SHP77 (cell line): ENCODE measurements at places on chromosomes 12 and 14.

- DNase-seq: no peak
These were observed 164.3 kb upstream of the BCL2L14 start for GRCh38 chr12:11906286-11906935.

GRCh38 chr14:38079268-38079667 is 128.4 kb upstream of the SSTR1 start:
- no peak for DNase-seq

- DNase-seq: no peak
These were observed 134.0 kb downstream of the GPR135 start for GRCh38 chr14:59331217-59331616.

DNA sequence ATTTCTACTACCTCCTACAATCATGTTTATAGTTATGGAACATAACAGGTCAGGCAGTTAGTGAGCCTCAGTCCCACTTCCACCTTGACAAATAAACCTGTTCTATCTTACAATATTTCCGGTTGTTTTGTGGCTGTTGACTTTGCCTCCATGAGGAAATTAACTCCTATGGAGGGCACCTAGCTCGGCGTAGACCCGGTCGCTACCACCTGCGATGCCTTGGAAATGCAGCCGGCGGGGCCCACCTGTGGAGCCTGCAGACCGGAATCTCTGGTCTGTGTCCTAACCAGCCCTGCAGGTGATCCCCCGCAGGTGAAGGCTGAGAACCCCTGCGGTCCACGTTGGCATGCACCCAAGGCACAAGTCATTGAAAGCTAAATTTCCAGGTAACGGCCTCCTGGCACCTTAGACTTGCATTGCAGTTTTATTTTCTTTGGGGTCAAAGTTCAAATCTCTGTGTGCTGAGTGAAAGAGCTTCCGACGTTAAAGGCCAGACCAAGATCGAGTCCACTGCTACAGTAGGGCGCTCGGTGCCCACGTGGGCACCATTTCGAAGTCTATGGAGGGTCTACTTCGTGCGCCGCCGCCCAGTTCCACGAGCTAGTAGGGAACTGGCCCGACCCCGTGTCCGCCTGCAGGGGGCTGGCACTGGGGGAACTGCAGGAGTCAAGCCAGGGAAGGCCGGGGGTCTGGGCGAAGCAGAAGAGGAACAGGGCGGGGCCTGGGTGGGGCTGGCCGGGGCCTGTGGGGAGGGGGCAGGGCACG is 782 bp upstream of the PIWIL1 start:
- DNase-seq: no peak

DNA sequence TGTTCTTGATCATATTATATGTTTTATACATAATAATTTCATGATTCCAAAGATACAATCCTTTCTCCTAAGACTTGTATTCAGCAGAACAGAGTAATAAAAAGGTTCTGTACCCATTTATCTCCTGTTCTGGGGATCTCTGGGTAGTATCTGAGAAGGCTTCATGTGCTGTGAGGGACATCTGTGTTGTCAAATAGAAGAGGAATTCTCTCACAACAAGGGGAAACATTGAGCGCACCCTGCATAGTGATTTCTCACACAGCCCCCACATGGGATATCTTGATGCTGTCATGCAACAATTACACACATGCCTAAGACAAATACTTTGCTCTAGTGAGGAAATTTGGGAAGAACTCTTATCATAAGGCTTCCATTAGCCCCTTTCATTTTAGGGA is 101.8 kb upstream of the ATF1 start:
- no peak for DNase-seq

- no peak for DNase-seq
These were observed 116.2 kb downstream of the DENND5B start for GRCh38 chr12:31474751-31475150.

GRCh38 chr12:2692080-2692479 is 102.7 kb upstream of the FKBP4 start:
- DNase-seq: no peak

GRCh38 chr12:111488798-111489197 is 83.1 kb downstream of the SH2B3 start:
- no peak for DNase-seq

- no peak for DNase-seq
These were observed 88.5 kb downstream of the PPM1H start for GRCh38 chr12:62846491-62846890.
